ENCODE measurements at places on chromosomes 12 and 14. TPM values are rescaled to one million over a fixed set of nuclear protein-coding genes. Genes with fewer than 3 reads are reported as not detected.

DNA sequence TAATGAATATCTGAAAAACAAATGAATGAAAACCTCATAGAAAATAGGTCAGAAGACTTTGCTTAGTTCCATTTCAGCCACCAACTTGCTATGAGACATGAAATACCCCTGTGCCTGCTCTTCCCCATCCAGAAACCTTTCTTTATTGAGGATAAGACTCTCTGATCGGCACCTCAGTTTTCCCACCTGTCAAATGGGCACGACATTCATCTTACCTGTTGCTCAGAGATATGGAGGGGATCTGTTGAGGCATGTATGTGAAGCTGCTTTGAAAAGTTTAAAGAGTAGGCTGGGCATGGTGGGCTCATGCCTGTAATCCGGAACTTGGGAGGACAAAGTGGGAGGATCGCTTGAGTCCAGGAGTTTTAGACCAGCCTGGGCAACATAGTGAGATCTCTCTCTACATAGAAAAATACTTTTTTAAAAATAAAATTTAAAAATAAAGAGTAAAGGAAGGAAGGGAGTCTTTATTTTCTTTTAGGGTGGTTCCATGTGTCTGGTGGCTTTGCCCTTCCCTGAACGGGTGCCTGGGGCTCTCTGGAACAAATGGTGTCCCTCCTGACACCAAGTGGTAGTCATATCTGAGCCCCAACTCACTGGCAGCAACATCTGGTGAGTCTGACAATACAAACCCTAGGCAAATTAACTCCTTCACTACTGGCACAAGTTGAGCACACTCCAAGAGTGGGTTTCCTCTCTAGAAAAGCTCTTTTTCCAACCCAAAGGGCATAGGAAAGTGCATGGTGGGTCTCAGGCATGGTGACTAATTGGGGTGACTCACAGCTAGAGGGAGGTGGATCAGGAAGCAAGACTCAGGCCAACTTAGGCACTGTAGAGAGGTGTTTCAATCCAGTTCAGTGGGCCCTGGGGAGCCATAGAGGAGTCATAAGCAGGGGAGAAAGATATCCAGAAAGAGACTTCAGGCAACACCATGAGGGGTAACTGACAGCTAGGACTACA is 42.1 kb downstream of the MAP1LC3B2 start:
- H3K4me3 ChIP-seq: no peak overlapping the region
- H3K36me3 ChIP-seq: no peaks in the 10 kb centered on the region
- no peaks in the 10 kb centered on the region for H3K4me1 ChIP-seq

GRCh38 chr14:89616852-89617341 is 199.9 kb upstream of the FOXN3 start:
- H3K36me3 ChIP-seq: no peaks in the 10 kb centered on the region
- H3K27me3 ChIP-seq: no peaks in the 10 kb centered on the region
- no peak for DNase-seq
- peak overlapping the region; percentile 97 for H3K4me3 ChIP-seq

GRCh38 chr12:93514853-93515252 is 47.5 kb downstream of the MRPL42 start:
- no peaks in the 10 kb centered on the region for H3K27me3 ChIP-seq
- no peak overlapping the region for H3K27ac ChIP-seq
- DNase-seq: no peak

The FAM177A1 gene
- 35.1 TPM for total RNA-seq

The C1QL4 gene
- not detected for total RNA-seq
